ENCODE measurements at places on chromosomes 5 and 9.

- DNase-seq, result no peak
These were observed 92.6 kb downstream of the C9orf152 start for GRCh38 chr9:110115341-110115820.

- DNase-seq, result no peak
These were observed 29.9 kb downstream of the CSF2 start for GRCh38 chr5:132103332-132103951.

DNA sequence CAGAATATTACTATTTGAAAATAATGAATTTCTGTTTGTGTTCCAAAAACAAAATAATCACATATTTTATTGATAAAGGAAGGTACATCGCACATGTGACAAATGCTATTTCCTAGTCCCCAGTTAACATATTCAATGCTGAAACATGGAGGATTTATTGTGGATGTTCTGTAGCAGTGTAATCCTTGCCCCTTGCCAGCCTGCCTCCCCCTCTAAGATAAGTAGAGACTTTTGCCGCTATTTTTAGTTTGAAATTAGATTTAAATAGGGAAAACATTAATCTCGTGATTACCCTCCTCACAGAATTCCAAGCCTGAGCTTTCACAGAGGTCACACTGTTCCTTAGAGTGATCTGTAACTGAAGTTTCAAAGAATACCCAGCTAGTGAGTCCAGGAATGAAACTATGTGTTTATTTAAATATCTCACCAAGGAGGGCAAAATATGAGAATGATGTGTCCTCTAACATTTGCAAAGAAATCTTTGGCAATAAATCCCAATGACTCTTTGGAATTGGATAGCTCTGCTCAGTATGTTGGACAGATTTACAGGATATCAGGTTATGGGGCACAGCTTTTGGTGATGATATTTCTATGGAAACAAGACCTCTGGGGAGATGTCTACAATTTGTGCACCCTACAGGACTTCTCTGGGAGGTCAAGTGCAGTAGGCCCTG is 17.3 kb downstream of the CTXN3 start:
- DNase-seq, result no peak

GRCh38 chr9:84238652-84239051 is 101.9 kb downstream of the SLC28A3 start:
- no peak for DNase-seq

DNA sequence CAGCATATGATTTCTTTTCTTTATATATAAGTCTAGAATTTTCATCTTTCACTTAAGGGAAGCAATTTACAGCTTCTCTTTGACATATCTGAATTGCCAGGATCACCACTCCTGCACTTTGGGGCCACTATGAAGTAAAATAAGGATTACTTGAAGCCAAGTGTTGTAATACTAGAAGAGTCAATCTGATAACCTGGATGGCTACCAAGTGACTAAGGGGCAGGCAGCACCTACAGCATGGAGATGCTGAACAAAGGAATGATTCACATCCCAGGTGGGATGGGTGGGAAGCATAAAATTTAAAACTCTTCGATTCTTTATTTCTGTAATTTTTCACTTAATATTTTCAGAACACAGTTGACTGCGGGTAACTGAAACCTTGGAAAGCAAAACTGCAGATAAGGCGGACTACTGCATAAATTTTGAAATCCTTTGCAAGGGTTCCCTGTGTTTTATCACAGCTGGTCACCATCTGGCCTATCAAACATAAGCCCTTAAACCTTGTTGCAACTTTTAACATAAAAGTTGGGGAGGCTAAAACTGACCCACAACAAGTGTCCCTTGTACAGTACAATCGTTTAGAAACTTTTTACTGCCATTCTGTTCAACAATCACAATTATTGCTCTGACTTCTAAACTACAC is 31.2 kb downstream of the NR3C1 start:
- DNase-seq, result no peak

DNA sequence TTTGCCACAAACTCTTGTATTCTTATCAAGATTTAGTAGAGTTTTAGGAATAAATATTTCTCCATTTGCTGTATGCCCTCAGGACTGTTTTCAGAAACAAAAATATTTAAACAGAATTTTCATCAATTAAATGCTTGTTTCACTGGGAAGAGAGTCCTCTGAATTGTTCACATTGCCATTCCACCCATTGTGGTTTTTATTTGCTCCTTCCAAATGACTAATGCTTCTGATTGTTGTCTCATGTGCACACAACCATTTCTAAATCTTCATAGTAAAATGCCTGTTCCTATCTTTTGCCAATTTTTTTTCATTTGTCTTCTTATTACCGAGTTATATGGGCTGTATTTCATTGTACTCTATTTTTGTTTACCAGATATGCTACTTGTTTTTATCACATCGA is 10.6 kb downstream of the MARCOL start:
- DNase-seq, result no peak

DNA sequence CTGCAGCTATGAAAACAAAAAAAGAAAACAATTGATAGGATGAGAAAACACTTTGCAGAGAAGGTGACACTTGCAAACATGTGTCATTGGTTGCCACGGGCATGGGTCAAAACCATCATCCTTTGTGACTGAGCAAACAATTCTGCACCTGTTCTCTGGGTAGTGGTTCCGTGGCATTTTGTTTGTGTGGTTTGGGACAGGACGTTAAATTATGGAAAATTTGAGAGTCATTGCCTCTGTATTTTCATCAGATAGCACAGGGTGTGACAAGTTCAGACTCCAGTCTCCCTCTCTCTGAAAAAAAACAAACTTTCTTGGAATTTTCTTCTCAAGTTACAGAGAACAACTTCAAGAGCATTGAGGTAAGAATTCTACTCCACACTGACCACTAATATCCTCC is 113.4 kb upstream of the HMHB1 start:
- DNase-seq, result no peak

GRCh38 chr5:122341087-122341486 is 29.1 kb downstream of the SNCAIP start:
- DNase-seq, result no peak

DNA sequence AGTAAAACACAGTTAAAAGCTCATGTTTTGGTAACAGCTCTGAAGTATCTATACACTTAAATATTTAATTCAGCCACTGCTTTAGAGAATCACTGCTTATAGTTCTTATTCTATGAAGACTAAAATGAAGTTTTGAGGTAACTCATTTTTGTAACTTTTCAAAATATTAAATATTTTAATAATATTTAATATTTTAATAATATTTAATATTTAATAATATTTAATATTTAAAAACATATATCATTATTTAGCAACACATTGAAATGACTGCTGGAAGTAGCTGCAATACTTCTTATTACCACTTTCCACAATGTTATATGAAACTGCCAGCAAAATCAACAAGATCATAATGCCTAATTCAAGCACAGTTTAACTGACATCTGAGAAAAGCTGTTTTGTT is 18.7 kb upstream of the GCNT4 start:
- no peak for DNase-seq

DNA sequence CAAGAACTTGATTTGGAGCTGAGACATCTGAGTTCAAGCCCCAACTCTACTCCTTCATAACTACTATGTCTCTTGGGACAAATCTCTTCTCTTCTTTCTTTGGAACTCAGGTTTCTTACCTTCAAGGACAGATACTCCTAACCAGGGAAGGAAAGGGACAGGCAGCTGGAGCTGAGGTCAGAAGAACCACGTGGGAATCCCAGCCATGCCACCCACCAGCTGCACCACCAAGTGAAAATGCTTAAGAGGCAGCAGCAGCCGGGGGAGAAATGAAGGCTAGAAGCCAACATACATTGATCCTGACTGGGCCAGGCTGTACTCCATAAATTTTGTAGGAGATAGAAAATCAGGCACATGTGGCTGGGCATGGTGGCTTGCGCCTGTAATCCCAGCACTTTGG is 9.6 kb upstream of the OR5C1 start:
- no peak for DNase-seq

- DNase-seq, result no peak
These were observed 80.1 kb downstream of the TRPC7 start for GRCh38 chr5:136285096-136285855.

DNA sequence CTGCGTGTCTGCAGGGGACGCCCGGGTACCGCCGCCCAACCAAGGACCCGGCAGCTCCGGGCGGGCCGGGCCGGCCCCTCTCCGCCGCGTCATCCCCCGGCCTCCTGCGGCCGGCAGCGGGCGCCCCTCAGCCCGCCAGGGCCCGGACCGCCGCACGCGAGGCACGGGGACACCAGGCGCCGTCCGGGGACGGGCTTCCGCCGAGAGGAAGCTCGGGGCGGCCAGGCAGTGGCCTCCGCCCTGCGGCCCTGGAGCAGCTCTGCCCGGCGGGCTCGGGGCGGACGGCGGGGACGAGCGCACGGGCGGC is 373 bp downstream of the FBXW5 start:
- no peak for DNase-seq

DNA sequence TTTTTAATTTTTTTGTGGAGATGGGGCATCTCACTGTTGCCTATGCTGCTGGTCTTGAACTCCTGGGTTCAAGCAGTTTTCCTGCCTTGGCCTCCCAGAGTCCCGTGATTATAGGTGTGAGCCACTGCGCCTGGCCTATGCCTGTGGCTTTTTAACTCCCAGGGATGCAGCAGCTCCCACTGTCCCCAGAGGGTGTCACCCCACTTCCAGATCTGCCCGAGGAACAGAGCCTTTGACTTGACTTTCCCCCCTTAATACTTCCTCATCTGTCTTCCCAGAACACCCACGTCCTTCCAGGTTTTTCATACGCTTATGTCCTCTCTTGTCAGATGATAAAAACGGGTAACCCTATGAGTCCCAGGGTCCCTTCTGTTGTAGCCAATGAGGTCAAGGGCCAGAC is 7.6 kb upstream of the PRRC2B start:
- no peak for DNase-seq
